ENCODE measurements at places on chromosomes 2 and 18.

DNA sequence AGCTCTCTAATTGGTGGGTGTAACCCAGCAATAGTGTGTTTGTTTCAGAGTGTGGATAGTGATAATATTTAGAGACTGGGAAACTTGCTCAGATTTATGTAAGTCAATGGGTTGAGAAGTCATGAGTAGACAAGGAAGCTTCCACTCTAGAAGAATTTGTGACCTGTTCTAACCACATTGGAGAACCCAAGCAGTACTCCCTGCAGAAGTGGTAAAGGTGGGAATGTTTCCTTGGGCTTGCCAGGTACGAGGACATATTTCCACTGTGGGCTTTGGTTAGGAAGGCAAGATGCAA, 350.4 kb downstream of the THSD7B start:
- no peak for DNase-seq

- DNase-seq, result no peak
Measured at GRCh38 chr18:12838178-12838634, 45.8 kb downstream of the PTPN2 start.

GRCh38 chr2:112244854-112245253, 10.0 kb downstream of the ZC3H8 start:
- no peak for DNase-seq

GRCh38 chr18:36688020-36688965, 140.5 kb downstream of the TPGS2 start:
- DNase-seq, result no peak

- no peak for DNase-seq
Measured at GRCh38 chr2:67445652-67446268, 48.6 kb downstream of the ETAA1 start.

DNA sequence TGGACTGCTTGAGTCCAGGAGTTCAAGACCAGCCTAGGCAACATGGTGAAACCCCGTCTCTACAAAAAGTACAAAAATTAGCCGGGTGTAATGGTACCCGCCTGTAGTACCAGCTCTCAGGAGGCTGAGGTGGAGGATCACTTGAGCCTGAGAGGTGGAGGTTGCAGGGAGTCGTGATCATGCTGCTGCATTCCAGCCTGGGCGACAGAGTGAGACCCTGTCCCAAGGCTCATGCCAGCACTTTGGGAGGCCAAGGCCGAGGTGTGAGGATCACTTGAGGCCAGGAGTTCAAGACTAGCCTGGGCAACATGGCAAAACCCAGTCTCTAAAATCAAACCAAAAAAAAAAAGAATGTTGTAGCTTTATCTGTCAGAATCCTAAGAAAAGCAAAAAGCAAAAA, 25.4 kb downstream of the SMC6 start:
- no peak for DNase-seq

DNA sequence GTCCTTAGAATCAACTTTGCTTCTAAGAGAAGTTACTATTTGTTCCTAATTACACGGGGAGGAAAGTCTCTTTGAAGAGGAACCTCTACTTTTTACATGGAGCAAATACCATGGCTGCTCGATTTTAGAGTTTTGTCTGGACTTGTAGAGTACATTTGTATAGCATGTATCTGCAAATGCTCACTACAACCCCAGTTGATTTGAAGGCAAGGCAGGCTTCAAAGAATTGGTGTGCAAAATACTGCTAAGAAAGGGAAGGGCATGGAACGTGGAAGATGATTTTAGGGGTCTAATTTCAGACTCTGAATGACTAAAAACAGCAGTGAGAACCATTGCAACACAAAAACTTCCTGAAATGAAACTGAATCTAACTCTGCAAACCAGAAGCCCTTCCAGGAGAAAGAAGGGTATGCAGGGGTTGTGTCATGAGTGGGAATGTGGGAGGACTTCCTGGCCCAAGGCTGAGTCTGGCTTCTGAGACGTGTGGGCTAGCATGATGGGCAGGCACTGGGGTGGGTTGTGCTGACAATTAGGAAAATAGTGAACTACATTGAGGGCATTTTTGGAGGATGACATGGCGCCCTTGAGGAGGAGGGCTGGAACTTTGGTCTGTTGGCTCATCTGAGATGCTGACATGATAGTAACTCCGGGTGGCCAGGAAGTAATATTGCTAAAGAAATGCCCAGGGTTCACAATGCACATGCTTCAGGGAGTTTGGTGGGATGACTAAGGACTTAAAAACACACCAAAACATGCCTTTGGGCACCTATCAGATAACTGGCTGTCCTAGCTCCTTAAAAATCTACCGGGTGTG, 18.9 kb upstream of the IL1R2 start:
- DNase-seq, result no peak

DNA sequence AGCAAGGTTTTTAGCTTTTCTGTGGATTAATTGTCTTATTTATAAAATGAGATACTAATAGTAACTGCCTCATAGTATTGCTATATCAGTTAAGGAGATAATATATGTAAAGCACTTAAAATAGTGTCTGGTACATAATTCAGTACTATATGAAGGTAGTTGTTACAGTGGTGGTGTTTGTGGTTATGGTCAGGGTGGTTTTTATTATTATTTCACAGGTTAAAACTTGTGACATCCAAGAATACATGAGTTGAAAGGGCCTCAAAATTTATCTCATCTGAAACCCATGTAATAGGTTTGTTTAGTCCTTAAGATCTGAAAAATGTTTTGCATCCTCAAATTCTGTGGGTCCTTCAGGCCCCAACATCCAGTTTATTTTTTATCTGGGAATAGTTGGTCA, 369.5 kb upstream of the LRATD1 start:
- no peak for DNase-seq

GRCh38 chr2:61135510-61135909, 26.5 kb upstream of the C2orf74 start:
- DNase-seq, result no peak

DNA sequence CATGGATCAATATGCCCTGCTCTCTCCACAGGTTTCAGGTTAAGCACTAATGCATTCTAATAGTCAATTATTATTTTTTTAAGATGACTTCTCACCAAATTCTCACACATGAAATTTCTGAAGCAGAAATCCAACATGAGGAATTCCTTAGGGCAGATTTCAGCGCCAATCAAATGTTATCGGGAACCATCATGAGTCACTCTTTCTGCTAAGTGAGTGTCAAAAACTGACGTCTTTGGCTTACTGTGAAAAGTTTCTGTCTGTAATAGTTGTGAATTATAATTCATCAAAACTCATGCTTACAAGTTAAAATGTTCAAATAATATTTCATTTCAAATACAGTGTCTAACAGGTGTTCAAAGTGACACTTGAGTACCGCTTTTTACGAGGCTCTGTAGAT, 1038.6 kb downstream of the SOCS6 start:
- no peak for DNase-seq

GRCh38 chr2:206229642-206230041, 44.8 kb upstream of the ZDBF2 start:
- DNase-seq, result no peak

GRCh38 chr18:31486165-31486564, 11.8 kb upstream of the DSG2 start:
- no peak for DNase-seq

DNA sequence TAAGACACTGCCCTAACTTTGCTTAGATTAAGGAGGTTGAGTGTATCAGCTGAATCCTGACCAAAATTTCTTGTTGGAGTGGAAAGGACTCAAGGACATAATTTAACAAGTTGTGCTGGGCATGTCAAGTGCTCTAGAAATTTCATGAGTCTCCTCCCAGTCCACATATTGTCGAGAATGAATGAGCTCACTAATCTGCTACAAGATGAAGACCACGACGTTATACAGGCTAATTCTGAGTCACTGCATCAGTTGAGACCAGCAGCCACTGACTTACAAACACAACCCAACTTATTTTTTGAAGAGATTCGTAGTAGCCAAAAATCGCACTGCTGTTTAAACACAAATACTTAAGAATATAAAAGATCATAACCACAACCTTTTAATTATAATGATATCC, 28.7 kb upstream of the SLC8A1 start:
- no peak for DNase-seq

DNA sequence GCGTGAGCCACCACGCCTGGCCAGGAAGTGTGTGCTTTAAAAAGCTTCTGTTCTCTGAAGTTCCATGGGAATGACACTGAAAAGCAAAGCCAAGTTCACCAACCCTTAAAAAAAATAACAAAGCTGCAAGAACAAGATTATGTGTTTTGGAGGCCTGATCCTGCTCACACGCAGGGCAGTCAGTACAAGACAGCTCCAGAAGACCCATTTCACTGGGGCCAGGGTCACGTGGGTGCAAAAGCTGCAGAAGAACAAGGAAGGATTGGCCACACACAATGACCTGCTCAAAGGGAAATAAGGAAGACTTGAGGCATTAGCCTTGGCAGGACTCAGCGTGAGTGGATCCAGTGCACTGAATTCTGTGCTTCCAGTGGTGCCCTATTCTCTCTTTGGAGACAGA, 187.9 kb downstream of the NCK2 start:
- no peak for DNase-seq

GRCh38 chr2:65754219-65754618, 321.8 kb upstream of the SPRED2 start:
- DNase-seq, result no peak

DNA sequence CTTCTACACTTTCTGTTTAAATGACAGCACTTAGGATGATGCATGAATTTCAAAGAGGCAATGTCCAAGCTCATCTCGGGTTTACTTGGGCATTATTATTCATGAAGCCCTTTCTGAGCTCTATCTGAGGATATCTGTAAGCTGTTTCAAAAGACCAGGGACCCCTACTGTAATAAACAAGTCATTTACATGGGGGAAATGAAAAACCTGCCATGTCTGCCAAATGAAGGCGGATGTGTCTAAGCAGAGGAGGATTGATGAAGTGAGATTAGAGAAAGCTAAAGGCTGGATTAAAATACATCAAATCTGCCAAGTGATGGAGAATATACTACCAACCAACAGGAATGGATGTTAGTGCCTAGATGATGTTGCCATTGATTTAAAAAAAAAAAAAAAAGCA, 64.5 kb downstream of the SUCLG1 start:
- no peak for DNase-seq

DNA sequence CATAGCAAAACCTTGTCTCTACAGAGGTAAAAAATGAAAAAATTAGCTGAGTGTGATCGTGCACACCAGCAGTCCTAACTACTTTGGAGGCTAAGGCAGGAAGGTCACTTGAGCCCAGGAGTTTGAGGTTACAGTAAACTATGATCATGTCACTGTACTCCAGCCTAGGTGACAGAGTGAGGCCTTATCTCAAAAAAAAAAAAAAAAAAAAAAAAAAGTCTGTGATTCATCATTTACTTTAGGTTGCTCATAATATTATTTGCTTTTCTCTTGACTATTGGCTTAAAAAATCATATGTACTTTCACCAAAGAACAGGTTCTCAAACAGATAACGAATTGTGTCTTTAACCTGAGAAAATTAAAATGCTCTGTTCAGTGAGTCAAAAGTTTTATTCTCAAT, 129.1 kb downstream of the MYO3B start:
- no peak for DNase-seq

DNA sequence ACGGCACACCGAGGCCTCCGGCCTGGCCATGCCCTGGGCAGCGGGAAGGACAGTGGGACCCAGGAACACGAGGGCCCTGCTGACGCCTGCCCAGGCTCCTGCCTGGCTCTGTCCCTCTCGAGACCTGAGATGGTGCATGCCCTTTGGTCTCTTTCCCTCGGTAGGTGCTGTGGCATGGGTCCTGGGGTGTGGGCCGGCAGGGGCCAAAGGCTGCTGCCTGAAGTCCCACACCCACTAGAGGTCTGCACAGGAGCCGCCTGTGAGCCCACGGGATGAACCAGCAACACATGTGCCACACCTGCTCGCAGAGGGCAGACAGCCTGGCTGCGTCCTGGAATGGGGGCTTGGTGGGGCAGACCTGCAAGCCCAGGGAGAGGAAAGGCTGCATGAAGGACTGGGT, 73.3 kb downstream of the NDUFA10 start:
- no peak for DNase-seq

GRCh38 chr18:22254088-22254487, 84.7 kb downstream of the GATA6 start:
- DNase-seq, result no peak

DNA sequence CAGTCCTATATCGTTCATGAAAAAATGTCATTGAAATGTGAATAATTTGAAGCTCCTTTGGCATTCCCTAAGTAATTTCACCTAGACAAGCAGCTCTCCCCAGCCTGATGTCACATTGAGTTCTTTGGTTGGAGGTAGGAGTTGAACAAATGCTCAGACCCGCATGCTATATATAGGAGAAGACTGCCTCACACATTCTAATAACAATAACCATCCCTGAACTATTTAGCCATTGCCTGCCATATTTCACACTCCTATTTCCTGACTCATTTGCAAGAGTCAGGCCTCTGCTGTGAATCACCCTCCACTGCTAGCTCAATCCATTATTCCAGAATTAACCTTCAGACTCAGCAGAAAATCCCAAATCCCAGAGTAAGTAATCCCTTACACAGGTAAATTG, 256.6 kb upstream of the ACVR2A start:
- DNase-seq, result no peak

DNA sequence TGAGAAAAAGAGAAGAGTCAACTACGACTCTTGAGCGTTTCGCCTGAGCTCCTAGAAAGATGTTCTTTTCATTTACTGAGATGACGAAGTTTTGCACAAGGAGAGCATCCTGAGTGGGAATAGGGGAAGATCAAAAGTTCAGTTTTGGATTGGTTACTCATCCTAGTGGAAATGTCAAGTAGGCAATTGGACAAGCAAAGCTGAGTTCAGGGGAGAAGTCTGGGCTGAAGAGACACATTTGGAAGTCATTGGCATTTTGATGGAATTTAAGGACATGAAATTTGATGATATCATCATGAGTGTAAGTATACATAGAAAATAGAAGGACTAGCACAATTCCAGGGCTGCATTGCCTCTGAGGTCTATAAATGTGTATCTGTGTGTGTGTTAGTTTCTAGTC, 416.6 kb downstream of the RAD51AP2 start:
- no peak for DNase-seq

DNA sequence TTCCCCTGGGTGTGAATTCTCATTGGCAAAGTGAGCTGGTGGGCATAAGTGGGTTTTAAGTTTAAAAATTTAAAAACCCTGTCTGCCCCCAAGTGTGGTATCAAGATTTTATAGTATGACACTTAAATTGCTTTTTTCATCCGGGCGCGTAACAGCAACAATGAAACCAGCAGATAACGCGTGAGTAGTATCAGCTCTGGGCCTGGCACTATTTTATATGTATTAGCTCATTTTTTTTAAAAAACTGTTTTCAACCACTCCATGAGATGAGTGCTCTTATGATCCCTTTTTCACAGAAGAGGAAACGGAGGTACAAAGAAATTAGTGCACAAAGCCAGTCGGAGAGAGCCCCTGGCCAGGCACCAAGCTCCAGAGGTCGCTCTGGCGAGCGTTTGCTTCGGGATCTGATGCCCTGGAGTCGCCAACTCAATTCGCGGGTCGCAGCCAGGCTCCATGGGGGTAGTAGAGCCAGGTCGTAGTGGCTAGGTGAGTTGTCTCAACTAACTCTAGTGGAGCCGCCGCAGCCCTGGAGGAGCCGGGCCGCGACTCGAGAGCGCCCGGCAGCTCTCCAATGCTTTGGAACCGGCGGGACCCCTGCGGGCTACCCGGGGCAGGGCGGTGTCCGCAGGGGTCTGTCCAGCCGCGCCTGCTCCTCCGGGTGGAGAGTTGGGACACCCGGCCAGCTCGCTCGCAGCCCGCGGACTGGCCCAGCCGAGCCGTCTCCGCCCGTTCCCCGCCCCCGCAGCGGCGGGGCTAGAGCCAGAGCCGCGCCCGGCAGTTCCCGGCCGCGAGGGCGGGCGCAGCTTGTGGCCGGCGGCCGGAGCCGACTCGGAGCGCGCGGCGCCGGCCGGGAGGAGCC, at the start of gene IL1R1:
Gene IL1R1 (plus strand): TSS at position 777 of the 859 bp plus-strand sequence. CDS start 14,979 bp downstream, outside the sequence.
- DNase-seq, result no peak

- no peak for DNase-seq
Measured at GRCh38 chr2:181483876-181484275, 26.7 kb downstream of the ITGA4 start.

GRCh38 chr2:170685591-170685990, 29.5 kb upstream of the SP5 start:
- no peak for DNase-seq

All from stimulated activated CD4-positive, alpha-beta T cell treated with anti-CD3 and anti-CD28 coated beads, TNF-alpha, amount 100 ng/mL, for 48 hours (primary cell).